ENCODE measurements at places on chromosomes 11 and 22. TPM values are rescaled to one million over a fixed set of nuclear protein-coding genes. Genes with fewer than 3 reads are reported as not detected.

KRTAP5-8 gene
- not detected for total RNA-seq

- no peak for DNase-seq
Measured at GRCh38 chr11:99383648-99384245, 363.0 kb downstream of the CNTN5 start.

ESAM gene
- 0.92 TPM for total RNA-seq

DNA sequence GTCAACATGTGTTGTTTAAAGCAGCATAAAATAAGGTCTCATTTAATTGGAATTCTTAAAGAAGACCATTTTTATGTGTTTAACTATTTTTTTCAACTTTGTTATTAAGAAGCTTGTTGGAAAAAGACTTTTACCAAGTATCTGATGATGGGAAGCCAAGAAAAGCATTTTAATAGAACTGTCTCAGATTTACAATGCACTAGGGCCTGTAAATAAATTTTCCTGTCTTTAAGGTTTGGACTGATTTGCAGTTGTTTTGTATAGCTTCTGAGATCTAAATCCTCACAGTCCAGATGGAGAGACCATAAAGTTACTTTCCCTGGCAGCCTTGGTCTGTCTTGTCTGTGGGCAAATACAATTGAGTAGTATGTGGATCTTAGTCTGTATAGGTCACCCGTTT is 41.6 kb downstream of the EXT2 start:
- DNase-seq = no peak

SULT4A1 gene
- 16.2 TPM for total RNA-seq

DNA sequence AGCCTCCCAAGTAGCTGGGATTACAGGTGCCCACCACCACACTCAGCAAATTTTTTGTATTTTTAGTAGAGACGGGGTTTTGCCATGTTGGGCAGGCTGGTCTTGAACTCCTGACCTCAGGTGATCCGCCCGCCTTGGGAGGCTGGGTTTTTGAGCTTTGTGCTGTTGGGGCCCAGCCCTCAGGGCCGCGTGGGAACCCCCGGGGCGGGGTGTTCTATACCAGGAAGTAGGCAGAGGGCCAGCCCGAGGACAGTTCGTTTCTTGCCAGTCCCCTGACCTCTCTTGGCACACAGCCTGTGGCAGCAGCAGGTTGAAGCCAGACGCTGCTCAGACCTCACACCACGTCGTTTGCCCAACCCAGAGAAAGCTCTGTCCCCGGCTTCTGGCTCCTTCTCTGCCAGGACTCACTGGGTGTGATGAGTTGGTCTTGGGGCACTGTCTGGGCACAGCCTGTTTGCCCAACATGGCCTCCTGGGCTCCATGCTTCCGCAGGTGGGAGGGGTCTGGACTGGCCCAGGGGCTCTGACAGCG is 24.9 kb upstream of the CHKA start:
- no peak for DNase-seq

TCN1 gene
- total RNA-seq = not detected

Data from H9 (cell line).